Activated T-cell treated with anti-CD3 and anti-CD28 coated beads, Interleukin-2, amount 50 U/mL, for 24 hours (primary cell): ENCODE measurements at places on chromosomes 16 and 17.
A peak's percentile ranks its signal among the peaks of the same experiment; 100 is the strongest.

GRCh38 chr16:1537763-1538289, 4.4 kb downstream of the TMEM204 start:
- peak; percentile 68 for DNase-seq

DNA sequence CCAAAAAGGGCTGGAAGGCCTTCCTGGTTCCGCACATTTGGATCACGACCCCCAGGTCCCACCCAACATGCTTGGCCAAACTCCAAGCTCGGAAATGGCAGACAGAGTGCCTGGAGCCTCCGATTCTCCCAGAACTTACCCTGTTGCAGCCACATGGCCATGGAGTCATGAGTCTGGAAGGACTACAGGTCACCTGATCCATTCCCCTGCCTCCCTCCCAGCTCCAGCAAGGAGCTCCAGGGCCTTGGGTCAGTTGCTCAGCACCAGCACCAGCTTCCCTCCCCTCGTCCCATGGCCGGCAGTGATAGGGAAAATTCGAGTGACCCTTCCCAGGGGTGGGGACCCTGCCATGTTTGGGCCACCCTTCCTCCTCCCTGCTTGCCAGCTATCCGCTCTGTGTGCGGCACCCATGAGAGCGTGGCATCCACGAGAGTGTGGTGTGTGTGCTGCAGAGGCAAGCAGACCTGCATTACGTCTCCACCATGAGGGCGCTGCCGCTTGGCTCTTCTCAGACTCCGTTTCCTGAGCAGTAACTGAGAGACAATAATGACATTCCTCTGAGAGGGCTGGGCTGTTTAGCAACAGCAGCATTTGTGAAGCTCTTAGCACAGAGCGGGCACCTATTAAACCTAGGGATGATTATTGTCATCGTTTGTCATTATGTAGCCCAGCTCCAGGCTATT, 21.3 kb upstream of the RPL38 start:
- DNase-seq: no peak

DNA sequence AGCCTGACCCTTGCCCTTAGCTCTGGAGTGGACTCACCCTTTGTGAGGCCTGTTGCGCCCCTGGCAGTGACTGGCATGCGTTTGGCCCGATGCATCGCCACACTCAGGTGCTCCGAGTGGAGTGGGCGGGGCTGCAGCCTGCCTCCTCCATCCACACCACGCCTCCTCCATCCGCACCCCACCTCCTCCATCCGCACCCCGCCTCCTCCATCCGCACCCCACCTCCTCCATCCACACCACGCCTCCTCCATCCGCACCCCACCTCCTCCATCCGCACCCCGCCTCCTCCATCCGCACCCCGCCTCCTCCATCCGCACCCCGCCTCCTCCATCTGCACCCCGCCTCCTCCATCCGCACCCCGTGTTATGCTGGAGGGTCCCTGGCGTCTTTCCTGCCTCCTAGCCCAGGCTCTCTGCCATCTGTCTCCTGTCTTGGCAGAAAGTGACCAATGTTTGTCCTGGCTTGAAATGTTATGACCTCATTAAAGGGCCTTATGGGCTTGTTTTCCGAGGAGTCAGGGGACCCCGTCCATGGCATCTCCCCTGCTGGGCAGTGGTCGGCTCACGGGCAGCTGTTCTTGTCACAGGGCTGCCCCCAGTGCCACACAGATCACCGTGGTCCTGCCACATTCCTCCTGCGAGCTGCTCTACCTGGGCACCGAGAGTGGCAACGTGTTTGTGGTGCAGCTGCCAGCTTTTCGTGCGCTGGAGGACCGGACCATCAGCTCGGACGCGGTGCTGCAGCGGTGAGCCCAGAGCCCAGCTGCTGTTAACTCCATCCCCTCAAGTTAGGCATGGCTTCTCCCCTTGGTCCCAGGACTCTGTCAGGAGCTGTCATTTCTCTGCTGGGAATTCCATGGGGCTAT, 28.7 kb upstream of the MYO15B start:
- no peak for DNase-seq

- DNase-seq: no peak
Observed at GRCh38 chr16:64950731-64951130, 171.1 kb downstream of the CDH11 start.

DNA sequence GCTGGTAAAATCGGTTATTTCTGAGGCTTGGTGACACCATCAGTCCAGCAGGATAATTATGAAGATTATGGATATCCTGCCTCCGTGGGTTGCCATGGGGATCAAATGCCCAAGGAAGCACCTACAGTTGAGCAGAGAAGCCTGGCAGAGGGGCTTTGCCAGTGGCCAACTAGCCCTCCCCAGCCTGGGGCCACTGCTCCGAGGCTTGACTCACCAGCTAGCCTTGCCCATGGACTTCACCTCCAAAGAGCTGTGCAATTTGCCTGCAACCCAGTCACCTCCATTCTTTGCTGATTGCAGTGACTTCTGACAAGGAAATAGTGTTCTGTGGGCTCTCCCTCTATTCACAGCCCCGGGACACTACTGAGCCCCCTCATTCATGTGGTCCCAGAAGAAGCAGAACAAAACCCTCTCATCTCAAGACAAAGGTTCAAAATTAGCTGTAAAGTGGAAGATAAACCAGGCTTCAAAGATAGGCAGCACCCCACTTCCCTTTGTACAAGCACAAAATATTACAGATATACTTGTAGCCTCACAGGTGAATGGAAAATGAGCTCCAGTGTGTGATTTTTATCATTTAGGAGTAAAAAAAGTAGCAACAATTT, 1.6 kb downstream of the PECAM1 start:
- DNase-seq: peak; percentile 28
